Amniotic epithelial cell (primary cell): ENCODE measurements at places on chromosomes 13 and 19.

- DNase-seq: no peak
These were observed 539.6 kb upstream of the SLITRK5 start for GRCh38 chr13:87131611-87132010.

DNA sequence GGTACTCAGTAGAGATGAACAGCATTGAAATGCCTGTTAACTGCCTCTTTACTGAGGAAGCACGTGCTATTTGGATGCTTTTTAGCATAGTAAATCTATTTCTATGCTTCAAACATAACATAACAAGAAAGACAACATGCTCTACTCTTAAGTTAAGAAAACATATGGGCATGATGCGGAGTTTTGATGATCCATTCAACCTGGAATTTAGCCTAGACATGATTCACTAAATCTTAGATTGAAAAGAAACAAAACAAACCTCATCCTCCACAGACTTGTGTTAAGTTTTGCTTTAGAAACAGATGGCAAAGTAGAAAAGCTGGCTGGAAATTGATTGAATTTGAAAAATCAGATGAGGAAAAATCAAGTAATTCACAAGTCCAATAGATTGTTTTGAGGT is 593.8 kb downstream of the OLFM4 start:
- no peak for DNase-seq

- no peak for DNase-seq
These were observed 13.9 kb downstream of the LSM4 start for GRCh38 chr19:18308948-18309325.

DNA sequence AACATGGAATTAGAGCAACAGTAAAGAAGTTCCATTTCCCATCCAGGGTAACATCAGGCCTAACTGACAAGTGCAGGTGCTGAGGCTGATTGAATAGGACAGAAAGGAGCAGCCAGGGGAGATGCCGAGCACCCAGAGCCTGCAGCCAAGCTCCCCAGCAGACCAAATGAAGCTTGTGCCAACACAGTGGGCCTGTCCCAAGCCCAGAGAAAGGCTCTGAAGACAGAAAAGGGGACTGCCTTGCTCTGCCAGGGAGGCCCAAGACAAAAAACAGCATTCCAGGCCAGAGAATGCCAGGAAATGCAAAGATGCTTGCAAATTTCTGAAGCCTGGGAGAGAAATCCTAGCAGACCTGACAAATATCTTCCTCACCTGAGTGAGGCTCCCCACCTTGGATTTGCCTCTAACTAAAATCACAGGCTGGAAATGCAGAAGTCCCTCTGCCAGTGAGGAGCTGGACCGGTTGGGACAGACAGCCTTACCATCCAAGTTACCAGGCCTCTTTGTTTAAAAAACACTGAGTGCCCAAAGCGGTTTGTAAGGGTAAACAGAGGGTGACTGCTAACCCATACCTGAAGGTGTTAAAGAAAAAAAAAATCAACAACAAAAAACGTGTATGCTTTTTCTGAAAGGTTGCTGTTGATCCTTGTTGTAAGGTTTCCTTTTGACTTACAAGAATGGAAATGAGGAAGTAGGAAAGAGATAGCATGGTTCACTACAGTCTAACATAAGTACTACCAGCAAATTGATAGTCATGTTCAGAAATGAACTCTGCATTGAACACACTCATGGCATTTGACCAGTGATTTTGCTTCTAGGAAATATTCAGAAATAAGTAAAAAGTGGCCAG is 11.8 kb upstream of the HMGB1 start:
- DNase-seq: no peak

- peak; percentile 80 for DNase-seq
These were observed 54.7 kb upstream of the WASF3 start for GRCh38 chr13:26502826-26503225.

DNA sequence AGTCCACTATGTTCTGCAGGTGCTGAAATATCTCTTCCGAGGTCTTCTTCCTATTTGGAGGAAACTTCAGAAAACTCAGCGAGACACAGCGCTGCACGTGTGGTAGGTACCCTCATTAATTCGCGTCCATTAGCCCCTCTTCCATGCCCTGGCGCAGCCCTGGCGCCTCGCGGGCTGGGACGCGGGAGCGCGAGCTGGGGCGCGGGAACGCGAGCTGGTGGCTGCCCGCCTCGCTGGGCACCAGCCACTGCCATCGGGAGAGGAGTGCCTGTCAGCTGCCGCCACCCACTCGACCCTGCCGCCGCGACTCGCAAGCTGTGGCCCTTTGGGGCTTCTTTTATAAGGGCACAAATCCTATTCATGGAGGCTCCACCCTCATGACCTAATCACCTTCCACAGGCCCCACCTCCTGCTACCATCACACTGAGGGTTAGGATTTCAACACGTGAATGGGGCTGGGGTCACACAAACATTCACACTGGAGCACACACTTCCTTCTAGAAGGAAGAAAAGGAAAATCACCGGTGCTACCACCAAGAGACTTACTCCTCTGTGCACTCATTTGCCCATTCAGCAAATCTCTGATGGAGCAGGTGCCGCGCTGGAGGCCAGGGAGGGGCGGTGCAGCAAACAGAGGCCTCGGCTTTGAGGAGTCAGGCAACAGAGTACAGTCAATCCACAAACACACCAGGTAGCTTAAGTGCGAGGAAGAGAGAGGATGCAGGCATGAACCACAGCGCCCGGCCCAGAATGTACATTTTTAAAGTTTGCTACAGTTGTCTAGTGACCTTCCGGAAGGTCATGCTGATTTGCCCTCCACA is 43.0 kb upstream of the LATS2 start:
- no peak for DNase-seq

DNA sequence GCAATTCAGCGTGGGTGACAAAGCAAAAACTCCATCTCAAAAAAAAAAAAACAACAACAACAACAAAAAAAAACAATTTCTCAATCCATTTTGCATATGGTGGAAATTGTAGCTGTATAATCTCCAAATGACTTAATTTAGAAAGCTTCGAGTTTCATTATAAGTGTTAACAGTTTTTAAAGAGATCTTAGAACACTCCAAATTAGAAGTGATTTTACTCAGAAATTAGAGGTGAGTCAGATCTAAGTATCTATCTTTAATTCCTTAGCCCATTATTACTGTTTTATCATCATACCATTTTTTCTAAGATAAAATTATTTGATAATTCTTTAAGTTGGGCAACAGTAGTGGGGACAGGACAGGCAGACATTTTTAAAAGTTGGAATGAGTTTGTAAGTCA is 60.5 kb downstream of the ZMYM2 start:
- no peak for DNase-seq

DNA sequence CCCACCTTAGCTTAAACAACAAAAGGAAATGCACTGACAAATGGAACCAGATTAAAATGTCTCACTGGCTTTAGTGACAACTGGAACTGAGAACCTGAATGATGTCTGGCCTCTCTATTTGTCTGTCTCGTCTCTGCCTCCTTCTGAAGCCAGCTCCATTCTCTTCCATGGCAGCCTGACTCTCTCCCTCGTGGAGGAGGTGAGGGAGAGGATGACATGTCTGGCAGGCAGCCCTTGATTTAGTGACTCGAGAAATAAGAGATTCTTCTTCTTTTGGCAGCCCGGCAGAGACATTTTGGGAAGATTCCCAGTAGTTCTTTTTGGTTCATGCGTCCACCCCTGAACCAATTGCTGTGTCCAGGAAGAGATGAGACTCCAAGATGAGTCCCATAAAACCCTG is 131.7 kb downstream of the KLF5 start:
- no peak for DNase-seq

DNA sequence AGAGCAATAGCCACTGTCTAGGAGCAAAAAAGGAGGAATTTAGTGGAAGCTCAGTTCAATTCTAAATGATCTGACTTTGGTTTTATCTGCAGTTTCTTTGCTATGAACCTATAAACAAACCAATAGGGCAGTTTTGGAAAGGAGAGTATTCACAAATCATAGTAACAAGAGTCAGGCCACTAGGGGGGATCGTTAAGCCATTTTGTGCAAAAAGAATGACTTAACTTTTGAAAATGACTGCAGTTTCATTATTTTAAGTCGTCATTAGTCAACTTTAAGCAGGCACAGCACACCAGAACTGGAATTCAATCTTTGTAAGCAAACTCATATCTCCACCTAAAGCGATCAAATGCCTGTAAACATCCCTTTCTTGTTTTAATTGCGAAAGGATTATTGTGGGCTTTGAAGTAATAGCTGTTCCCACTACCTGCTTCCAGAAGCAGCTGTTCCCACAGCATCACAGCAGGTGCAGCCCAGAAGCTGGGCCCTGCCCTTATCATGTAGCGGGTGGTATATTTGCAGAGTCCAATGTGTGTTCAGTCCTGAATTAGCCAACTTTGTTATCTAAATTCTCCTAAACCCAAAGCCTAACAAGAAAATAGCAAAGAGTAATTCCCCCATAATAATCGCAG is 51.5 kb downstream of the SOX21 start:
- DNase-seq: no peak
